Activated CD4-positive, CD25-positive, alpha-beta regulatory T cell (primary cell): ENCODE measurements at places on chromosomes 2 and 18.

DNA sequence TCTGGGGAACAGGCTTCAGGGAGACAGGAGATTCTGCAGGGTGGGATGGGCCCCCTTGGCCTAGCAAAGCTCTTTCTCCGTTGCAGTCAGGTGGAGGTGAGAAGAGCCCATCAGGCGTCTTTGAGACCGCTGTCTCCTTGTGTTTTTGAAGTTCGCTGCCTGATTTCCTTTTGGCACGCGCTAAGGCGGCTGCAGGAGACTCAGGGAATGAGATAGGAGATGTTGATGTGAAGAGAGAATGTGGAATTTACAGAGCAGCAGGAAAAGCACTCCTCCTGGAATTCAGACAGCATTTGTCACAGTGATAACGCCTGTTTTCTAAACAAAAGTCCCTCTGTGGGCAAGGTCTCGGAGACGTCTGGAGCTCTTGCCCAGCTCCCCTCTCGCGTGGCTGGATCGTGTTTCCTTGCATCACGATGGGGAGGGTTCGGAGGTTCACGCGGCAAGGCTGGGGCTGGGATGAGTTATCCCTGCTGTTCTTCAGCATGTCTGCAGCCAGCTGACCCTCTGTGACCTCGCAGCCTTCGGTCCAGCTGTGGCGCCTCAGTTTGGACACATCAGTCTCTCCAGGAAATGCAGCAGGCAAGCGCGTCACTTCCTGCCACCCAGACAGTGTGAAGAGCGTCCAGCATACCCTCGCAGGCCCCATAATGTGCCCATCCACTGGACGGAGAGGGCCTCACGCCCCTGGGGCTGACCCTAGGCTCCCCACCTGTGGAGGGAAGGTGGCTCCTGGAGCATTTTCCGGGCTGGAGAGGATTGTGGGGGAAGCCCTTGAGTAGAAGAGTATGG, 30.2 kb downstream of the GLI2 start:
- DNase-seq, result no peak

DNA sequence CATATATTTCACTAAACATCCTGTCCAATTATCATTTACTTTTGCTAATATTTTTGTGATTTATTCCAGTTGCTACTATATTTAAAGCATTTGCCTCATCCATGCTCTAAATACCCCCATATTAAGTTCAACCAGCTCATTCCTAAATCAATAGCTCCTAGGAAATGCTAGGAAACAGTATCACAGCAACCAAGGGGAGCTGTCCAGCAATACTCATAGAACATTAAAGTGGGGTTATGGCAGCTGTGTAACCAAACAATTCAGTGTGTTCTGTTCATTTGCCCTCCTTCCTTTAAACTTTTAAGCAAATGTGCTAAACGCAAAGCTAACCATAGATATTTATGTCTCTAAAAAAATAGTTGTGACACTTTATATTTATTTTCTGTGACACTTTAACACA, 41.1 kb downstream of the ACVR1C start:
- DNase-seq, result no peak

- no peak for DNase-seq
These were observed 164.6 kb downstream of the RTP5 start for GRCh38 chr2:242034138-242034537.

DNA sequence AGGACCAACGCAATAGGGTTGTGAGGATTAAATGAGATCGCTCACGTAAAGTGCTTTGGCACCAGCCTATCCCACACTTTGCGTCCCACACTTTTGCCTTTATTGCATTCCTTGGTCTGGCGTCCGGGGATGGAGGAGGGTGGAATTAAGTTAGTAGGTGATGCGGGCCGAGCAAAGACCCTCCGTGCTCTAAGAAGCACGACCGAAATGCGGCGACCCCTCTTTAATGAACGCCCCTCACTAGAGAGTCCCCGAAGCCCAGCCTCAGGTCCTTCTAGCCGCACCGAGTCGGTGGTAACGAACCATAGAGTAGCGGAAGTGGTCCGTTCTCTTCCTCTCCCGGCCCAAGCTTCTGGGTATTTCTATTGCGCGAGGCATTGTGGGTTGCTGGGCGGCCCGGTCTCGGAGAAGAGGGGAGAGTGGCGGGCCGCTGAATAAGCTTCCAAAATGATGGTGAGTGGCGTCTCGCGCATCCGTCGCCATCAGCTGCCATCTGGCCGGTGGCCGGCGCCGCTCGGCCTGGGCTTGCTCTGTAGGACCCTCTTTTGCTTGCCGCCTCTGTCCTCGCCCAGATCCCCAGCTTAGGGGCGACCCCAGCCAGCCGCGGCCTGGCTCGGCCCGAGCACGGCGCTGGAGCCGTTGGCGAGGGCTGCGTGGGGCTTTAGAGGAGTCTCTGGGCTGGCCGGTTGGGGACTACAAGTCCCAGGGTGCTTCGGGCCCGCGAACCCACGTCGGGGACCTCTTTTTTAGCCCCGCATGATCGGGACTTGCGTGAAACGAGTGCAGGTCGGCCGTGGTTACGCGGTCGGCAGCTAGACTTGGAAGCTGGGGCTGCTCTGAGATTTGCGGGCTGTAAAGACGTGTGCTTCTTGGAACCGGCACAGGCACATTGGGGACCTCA, at the start of gene CCT7:
Gene CCT7, plus strand, starts transcription at position 377 of the 901 bp plus-strand sequence. Its CDS starts 71 bp downstream, at position 448.
- peak; percentile 70 for DNase-seq

DNA sequence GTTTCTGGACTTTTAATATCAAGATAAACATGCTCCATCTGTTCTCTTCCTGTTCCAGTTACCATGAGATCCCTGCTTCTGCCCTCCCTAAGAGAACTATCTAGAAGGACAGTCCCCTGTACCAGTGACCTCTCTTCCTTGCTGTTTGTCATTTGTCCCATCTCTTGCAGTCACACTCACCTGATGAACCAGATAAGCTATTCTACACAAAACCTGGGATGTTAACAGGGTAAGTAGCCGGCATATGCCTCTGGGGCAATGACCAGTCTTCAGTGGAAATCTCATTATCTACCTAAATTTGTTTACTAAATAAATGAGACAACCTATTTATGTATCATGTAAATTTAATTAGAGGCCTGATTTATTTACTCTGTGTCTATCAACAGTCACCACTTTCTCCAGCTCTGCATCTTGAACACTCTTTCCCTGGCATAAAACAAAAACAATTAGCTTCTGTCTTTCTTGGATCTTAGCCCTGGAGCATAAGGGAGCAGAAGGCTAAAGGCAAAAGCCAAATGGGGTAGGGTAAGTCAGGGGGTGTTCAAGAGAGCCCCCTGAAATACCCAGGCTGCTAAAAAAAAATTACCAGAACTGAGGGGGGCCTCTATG, 337.7 kb downstream of the ALK start:
- DNase-seq, result no peak

GRCh38 chr2:114797942-114798341, 355.5 kb downstream of the DPP10 start:
- DNase-seq, result no peak
